ENCODE measurements at places on chromosomes 3 and 15.

- peak; percentile 41 for DNase-seq
Observed at GRCh38 chr3:178036451-178037144, 499.6 kb upstream of the KCNMB2 start.

- DNase-seq: no peak
Observed at GRCh38 chr3:51679318-51679717, 8.3 kb downstream of the TEX264 start.

DNA sequence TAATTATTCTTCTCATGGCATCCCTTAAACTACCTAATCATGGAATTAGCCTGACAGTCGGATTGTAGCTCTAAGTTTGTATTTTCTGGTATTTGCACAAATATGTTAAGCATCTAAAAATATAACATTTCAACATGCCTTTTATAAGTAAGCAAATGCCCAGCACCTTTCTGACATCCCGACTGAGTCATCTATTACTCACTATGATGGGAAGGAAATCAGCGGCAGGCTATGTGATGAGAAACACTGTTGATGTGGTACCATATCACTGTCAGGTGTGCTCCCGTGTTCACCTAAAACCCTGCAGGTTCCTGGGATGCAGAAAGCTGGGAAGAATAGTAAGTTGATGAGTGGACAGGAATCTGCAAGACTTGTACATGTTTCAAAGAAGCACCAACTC is 367.8 kb upstream of the IL12A start:
- DNase-seq: peak; percentile 37

DNA sequence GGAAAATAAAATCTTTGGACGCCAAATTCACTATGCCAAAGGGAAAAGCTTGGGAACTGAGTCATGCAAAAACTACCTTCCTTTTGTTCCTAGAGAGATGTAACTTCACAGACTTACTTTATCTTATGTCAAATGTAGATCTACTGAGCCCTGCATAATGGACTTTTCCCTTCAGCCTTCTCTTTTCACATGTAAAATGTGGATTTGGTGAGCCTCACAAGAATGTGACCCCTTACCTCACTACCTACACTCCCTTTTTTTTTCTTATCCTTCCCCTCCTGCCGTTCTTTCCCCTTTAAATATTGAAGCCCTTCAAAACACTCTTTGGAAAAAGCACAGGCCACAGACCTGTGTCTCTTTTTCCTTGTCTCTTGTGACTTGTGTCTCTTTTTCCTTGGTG is 14.0 kb upstream of the PCCB start:
- no peak for DNase-seq

GRCh38 chr3:120129718-120130513 is 35.7 kb upstream of the GSK3B start:
- DNase-seq: no peak

DNA sequence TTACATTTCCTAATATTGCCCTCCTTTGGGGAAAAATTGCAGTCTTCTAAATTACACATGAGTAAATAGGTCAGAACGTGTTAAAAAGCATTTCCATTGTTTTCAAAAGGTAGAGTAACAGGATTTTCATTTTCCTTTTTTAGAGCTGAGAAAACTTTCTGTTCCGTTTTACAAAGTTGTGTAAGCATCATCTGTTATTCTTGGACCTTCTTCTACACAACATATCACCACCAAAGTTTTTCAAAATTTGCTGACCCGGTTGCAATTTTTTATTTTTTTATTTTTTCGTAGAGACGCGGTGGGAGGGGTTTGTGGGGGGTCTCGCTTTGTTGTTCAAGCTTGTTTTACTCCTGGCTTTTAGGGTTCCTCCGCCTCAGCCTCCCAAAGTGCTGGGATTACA is 1.1 kb downstream of the CCDC39 start:
- DNase-seq: no peak

- no peak for DNase-seq
Observed at GRCh38 chr3:15810702-15811101, 12.9 kb upstream of the ANKRD28 start.

DNA sequence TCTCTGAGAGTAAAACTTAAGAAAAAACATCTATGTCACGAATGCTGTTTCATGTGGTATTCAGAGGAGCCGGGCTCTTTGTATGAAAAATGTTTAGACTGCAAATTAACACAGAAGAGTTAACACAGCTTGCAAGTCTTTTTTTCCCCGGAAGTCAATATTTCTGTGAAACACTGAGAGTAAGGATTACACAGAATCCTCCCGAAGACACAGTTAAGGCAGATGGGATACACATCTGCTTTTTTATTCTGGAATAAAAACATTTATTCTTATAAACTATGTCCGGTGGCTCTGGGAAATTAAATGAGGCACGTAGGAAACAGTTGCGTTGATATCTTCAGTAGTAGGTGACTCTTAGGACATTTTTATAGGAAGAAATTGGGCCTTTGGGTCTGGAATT is 180.6 kb downstream of the PTPRG start:
- DNase-seq: no peak

DNA sequence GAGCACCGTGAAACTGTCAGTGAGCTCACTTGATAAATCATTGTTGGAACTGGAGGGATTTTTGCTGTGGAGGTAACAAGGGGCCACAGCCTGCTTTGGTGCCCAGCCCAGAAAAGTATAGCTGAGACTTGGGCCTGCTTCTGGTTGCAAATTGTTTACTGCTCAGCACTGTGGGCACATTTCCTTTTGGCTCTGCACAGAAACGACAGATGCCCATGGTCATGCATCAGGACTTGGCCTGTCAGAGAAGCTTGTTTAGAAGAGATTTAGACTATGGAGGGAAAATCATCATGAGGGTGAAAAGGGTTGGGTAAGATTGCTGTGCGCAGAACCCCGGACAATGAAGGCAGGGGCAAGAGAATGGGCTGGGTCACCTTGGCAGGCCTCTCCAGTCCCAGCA is 286.1 kb upstream of the CTNNB1 start:
- DNase-seq: no peak

- no peak for DNase-seq
Observed at GRCh38 chr3:104646196-104646595, 720.5 kb upstream of the ALCAM start.

GRCh38 chr15:80250614-80251427 is 1.2 kb downstream of the CTXND1 start:
- DNase-seq: no peak

- DNase-seq: no peak
Observed at GRCh38 chr3:176037636-176038035, 1159.6 kb downstream of the TBL1XR1 start.

DNA sequence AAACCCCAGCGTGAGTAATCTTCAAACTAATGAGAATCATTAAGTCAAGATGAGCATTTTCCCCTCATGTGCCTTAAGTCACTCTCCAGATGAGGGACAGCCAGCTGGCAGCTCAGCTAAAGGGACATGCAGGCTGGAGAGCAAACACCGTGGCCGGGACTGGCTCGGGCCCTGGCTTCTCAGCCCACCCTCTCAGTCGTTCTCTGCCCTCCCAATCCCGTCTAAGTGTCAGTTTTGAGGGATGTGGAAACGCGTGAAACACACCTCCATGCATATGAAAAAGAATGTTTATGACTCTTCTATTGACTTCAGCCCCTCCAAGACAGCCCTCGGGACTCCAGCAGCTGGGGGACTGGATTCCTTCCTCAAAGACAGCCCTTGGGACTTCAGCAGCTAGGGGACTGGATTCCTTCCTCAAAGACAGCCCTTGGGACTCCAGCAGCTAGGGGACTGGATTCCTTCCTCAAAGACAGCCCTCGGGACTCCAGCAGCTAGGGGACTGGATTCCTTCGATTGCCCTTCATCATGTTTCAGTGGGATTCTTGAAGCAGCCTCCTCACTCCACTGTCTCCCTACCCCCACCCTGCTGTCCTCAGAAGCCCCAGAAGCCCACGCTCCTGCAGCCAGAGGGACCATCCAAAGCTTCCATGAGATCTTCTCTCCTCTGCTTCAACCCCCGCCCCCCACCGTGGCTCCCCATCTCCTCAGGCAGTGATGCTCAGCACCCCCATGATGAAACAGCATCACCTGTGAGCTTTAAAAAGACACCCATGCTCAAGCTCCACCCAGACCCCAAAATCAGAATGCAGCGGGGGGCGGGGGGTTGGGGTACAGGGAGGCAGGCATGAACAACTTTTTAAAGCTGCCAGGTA is 228.9 kb downstream of the XXYLT1 start:
- DNase-seq: no peak

DNA sequence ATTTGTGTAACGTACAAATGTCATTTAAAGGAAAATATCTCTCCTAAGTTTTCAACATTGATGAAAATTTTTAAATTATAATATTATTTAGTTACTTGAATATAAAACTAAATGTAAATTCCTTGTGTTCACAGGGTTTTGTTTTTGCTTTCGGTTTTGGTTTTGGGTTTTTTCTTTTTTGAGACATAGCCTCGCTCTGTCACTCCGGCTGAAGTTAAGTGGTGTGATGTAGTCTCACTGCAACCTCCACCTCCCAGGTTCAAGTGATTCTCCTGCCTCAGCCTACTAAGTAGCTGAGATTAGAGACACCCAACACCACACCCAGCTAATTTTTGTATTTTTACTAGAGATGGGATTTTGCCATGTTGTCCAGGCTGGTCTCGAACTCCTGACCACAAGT is 79.3 kb upstream of the TCF12 start:
- DNase-seq: no peak

DNA sequence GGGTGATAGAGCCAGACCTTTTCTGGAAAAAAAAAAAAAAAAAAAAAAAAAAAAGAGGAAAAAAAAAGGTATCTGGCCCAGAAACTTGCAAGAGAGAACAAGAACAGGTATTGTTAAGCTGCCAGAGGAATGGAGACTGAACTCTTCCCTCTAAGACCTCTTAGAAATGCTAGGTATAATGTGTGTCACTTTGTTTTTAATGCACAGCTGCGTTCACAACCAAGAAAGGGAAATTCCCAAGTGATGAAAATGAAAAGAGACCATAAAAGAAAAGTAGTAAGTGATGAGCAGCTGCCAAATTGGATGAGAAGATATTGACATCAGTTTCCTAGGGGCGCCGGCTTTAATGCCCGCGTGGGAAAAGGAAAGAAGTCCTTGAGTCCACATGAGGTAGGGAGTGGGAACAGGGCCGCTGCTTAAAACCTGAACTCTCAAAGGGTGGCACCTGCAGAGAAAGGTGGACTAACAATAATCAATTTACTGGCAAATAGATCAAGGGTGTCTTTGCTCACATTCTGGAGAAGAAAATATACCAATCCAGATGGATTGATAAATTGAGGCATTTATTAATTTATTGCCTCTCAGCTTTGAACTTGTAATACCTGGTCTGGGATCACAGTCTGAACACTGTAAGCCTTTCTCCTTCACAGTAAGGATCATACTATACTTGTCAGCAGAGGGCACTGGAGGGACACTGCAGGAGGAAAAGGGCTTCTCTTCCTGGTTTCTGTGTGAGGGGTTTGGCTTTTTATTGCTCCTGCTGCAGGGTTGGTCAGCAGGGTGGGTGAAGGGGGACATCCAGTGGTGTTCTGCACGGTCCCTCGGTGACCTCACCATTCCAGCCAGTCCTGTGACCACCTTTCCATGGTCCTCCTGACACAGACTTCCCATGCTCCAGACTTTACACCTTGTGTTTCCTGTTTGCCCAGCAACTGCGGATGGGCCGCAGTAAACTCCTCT is 131.6 kb downstream of the AQP9 start:
- peak; percentile 29 for DNase-seq

- no peak for DNase-seq
Observed at GRCh38 chr3:15578289-15578867, 23.0 kb downstream of the HACL1 start.

DNA sequence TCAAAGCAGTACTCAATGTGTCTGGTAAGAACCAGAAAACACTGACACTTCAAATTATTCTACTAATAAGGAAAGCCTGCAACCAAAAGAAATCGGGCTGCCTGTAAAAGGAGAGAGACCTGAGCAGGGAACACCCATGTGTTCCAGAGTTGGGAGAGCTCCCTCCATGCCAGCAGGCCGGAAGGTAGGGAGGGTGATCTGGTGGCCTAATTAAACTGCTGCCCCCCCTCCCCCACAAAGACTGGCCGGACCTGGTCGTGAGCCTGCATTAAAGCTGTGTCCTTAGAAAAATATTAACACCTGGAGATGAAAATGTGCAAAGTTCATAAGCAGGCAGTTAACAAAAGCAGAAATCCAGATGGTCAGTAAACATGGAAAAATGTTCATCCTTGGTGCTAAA is 170.6 kb upstream of the BHLHE40 start:
- DNase-seq: no peak

GRCh38 chr3:54663501-54664011 is 264.3 kb downstream of the LRTM1 start:
- peak; percentile 41 for DNase-seq

DNA sequence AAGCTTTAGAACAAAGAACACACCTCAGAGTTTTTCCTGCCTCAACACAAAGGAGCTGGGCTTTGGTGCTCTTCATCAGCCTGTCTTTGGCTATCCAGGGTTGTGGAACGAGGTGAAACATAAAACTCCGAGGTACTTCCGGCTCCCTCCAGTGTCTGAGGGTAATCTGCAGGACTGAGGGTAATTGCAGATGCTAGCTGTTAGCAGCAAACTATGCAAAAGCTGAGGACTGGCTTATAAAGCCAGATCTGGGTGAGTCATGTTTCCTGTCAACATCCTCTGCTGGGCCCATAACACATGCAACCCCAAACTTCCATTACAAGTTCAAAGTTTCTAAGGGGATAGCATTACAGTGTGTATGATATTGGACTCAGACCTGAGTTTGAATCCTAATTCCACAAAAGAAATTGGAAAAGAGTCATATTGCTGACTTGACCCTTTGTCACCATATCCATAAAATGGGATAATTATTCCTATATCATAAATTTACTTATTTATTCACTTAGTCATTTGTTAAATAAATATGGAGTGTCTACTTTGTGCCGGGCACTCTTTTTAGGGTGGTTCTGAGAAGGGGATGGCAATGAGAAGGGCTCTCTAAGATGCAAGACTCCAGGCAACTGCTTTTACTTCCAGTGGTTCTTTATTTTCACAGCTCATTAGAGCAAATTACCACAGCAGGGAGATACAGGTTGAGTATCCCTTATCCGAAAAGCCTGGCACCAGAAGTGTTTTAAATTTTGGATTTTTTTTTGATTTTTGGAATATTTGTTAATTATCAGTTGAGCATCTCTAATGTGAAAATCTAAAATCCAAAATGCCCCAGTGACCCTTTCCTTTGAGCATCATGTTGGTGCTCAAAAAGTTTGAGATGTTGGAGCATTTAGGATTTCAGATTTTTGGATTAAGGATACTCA is 9.5 kb upstream of the TRIM69 start:
- peak; percentile 80 for DNase-seq

DNA sequence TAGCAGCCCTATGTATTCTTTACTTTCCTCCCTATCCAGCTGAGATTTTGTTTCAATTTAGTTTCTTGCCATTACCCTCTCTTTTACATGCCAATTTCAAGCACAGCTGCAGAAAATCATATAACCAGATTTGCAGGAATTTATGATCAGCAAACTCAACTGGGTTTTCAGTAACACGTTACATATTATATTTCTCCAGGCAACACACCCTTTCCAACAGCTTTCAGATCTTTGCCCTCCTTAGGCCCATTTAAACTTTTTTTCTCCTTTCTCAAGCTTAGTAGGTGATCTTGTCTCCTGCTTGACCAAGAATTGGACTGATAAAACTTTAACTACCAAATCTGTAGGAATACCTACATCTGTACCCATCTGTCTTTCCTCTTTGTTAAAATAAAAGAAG is 23.6 kb downstream of the GOLM2 start:
- DNase-seq: no peak

- peak; percentile 63 for DNase-seq
Observed at GRCh38 chr15:39756806-39757522, 25.7 kb downstream of the FSIP1 start.

- no peak for DNase-seq
Observed at GRCh38 chr3:63876260-63876659, 12.6 kb downstream of the ATXN7 start.
